ENCODE measurements at places on chromosomes 4 and X.

DNA sequence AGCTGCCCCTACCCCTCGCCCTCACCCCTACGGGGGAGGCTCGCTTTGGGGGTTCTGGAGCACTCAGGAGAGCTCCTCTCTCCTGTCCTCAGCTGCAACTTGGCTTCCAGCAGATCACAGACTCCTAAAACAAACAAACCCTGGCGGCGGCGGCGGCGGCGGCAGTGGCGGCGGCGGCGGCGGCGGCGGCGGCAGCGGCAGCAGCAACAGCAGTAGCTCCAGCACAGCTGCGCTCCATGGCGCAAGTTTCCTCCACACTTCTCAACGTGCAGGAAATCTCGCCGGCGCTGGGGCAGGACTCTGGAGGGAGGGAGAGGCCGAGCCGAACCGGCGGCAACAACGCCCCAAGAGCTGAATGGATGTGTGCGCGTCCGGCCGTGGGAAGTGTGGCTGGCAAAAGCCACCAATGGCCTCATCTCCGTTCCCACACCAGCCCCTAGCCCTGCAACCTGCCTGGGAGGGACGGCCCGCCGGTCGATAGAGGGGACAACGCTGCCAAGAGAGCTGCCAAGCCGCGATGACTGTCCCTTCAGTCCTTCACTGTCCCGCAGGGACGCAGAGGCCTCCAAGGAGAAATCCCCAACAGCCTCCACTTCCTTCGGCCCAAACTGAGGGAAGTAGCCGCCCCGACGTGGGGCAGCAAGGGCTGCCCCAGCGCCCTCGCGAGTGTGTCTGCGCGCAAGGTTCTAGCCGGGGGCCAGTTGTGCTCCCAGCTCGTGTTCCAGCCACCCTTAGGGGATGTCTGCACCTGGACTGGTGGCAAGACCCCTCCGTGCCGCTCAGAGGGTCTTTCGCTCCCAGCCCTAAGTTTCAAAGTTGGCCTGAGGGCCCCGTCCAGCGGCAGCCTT, 775 bp downstream of the SHROOM4 start:
- peak; percentile 49 for DNase-seq

- no peak for DNase-seq
Observed at GRCh38 chrX:22760513-22761057, 239.2 kb upstream of the DDX53 start.

DNA sequence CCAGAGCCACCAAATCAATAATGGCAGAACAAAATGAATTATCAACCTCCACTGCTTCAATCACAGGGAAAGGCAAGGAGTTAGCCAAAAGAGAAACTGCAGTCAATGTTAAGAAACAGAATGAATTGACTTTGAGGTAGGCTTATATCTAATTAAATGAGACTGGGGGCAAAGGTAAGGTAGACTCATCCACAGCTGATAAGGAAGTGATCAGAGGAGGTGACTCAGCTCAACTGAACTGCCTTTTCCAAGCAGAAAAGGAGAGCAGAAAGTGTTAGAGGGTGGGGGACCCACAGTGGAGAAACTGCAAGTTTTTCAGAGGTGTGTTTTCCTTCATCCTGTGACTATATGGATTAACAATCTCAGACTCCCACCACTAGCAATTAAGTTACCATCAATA, 345.8 kb upstream of the PPARGC1A start:
- no peak for DNase-seq

DNA sequence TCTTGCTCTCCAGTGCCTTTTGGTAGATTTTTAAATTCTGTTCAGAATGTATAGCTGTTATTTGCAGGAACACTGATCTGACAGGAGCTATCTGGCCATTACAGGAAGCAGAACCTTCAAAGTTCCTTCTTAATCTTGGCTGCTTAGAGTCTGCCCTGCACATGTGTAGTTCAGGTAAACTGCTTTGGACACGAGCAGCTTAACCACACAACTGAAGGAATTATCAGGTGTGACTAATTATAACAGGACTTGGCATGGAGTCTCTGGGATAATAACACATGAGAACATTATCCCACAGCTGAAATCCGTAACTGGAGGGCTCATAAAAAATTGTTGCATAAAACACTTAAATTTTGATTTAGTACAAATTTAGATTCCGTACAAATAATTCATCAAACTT, 11.6 kb upstream of the ING2 start:
- no peak for DNase-seq

Data from NCI-H526 (cell line).